ENCODE measurements at places on chromosomes 3 and 15. TPM values are rescaled to one million over a fixed set of nuclear protein-coding genes. Genes with fewer than 3 reads are reported as not detected.

DNA sequence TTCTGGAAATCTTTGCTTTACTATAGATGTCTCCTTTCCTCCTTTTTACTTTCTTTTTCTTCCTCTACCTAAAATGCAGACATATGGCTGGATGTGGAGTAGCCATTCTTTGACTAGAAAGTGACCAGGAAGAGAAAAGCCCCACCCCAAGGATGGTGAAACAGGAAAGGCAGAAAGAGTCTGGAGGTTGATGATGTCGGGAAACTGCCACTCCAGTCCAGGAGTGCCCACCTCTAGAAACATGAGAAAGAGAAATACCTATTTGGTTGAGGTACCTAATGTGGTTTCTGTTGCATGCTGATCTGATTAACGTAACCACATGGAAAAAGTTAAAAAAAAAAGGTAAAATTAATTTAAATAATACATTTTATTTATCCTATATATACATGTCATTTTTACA is 55.2 kb upstream of the SSR3 start:
- no peak for DNase-seq

GRCh38 chr15:40439960-40440742 is 602 bp upstream of the BAHD1 start:
- DNase-seq: no peak

- no peak for DNase-seq
Measured at GRCh38 chr3:120726791-120727190, 15.5 kb downstream of the RABL3 start.

GRCh38 chr15:60121845-60122244 is 117.7 kb downstream of the FOXB1 start:
- no peak for DNase-seq

DNA sequence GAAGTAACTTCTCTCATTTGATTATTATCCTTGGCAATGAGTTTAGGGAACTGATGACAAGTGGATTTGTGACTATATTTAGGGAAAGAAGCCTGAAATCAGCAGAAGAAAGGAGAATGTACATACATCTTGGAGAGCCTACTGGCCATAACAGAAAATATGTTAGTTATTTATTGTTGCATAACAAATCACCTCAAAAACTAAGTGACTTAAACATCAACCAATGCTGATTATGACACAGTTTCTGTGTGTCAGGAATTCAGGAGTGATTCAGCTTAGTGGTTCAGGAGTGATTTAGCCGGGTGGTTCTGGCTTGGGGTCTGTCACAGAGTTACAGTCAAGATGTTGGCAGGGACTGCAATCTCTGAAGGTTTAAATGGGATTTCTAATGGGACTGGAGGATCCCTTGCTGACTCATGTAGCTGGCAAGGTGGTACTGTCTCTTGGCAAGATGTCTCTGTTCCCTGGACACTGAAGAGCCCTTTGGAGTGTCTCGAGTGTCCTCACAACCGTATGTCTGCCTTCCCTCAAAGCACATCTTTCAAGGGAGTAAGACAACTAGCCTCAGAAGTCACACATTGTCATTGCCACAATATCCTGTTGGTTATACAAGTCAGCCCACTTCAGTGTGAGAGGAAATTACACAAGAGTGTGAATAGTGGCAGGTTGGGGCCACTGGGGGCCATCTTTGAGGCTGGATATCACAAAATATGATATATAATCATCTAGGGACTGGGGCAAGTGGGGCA is 248.9 kb downstream of the SV2B start:
- no peak for DNase-seq

DNA sequence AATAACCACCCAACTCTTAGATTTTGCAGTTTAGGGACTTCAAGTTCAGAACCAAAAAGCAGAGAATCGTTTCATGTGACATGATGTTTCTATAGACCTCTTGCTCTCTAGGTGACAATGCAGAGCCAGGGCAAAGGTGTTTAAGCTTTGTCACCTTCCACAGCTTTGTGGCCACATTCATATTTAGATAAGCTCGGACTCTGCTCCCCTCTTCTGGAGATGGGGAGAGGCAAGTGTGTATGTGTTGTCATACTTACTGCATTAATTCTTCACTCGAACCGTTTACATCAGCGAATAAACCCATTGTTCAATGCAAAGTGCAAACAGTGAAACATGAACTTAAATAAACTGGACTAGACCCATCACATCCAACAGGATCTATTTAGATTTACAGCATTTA is 33.2 kb downstream of the ST3GAL6 start:
- DNase-seq: no peak

GRCh38 chr3:148008591-148008990 is 599.4 kb downstream of the ZIC1 start:
- DNase-seq: no peak

- peak; percentile 48 for DNase-seq
Measured at GRCh38 chr3:129418041-129418973, 10.1 kb downstream of the EFCAB12 start.

DNA sequence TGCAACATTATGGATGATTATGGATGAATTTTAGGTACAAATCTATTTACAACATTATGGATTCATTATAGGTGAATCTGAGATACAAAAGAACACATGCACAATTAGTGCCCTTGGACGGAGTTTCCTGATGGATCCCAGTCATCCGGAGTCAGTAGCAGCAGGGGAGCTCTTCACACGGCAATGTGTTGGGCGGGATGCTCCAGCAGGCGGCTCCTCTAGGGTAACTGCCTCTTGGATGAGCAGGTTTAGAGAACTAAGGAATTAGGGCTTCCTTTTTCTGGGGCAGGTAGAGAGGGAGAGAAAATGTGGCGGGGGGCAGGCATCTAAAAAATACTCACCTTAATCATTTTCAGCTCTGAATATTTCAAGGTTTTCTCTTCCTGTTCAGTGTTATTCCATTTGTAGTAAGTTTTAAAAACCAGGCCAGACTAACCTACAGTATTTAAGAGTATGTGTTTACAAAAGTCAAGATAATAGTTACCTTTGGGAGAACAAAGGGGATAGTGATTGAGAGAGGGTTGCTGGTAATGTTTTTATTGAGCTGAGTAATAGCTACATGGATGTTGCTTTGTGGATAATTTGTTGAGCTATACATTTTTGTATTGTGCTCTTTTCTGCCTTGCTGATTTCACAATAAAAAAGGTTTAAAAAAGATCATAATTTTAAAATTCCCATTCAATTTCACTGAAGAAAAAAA is 27.4 kb upstream of the GOLM2 start:
- DNase-seq: no peak

DNA sequence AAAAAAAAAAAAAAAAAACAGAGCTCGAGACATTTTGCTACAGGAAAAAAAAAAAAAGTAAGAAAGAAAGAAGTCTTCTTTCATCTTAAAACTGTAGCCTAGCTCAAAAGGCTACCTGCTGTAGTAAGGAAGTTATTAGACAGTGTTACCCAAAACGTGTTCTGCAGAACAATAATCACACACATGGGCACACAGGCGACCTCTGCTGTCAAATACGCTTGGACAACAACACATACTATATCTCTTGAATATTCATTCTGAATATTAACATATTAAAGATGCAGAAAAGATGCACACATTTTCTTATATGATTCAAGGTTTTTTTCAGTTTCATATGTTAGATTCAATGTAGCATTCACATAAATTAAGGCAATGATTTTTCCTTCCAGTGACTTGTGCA is 215.8 kb downstream of the ROBO1 start:
- DNase-seq: no peak

- DNase-seq: no peak
Measured at GRCh38 chr15:77667338-77668234, 34.9 kb upstream of the LINGO1 start.

- DNase-seq: no peak
Measured at GRCh38 chr3:3194861-3195260, 15.4 kb upstream of the CRBN start.

DNA sequence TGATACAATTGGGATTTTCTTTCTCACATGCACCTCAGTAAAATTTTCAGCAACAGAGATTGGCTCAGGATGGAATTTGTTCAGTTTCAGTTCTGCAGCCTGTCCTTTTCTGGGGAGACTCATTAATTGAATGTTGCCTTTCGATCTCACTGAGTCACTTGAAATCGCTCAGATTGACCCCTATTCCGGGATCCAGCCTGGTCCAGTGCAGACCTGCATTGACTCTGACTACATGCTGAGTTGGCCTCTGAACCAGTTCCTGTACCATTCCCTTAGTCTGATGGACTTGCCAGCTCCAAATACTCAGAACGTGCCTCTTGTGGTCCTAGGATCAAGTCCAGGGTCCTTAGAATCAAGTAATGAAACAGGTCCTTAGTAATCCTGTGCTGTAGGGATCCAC is 9.4 kb downstream of the IGF1R start:
- DNase-seq: no peak

DNA sequence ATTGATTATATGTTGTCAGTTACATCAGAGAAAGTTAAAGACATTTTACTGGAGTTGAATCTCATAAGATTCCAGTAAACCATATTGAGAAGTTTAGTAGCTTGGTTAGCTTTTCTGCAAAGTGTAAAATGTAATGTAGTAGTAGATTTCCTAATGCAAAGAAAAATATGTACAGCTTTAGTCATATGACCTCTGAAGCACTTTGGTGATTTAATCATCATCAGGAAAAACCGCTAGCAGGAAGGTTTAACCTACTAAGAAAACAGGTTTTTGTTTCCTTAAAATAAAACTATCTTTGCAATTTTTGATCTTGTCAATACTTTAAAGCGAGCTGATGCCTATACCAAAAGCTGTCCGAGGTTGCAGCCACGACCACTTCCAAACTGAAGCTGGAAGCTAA is 364.6 kb upstream of the ZNF385D start:
- DNase-seq: no peak

Gene CSPG4
- total RNA-seq: 57.5 TPM

Gene PLSCR2
- 0.71 TPM for total RNA-seq

Gene ERICH6
- total RNA-seq: 0.49 TPM

Gene MEGF11
- total RNA-seq: 6.8 TPM

Gene PLSCR5
- not detected for total RNA-seq

Gene KBTBD13
- 0.27 TPM for total RNA-seq

Gene ROBO1
- total RNA-seq: 31.7 TPM
